ENCODE measurements at places on chromosomes 12 and 14.

- DNase-seq = no peak
Measured at GRCh38 chr14:89303456-89304435, 113.3 kb downstream of the FOXN3 start.

GRCh38 chr14:94540031-94540794 lies 21.0 kb upstream of the SERPINA4 start:
- DNase-seq = no peak

- no peak for DNase-seq
Measured at GRCh38 chr14:105589161-105589925, 63.0 kb downstream of the TMEM121 start.

- no peak for DNase-seq
Measured at GRCh38 chr14:96072076-96072475, 32.9 kb downstream of the C14orf132 start.

- DNase-seq = no peak
Measured at GRCh38 chr12:114671443-114672411, 12.2 kb downstream of the TBX3 start.

- no peak for DNase-seq
Measured at GRCh38 chr12:25655702-25656101, 102.6 kb upstream of the LMNTD1 start.

DNA sequence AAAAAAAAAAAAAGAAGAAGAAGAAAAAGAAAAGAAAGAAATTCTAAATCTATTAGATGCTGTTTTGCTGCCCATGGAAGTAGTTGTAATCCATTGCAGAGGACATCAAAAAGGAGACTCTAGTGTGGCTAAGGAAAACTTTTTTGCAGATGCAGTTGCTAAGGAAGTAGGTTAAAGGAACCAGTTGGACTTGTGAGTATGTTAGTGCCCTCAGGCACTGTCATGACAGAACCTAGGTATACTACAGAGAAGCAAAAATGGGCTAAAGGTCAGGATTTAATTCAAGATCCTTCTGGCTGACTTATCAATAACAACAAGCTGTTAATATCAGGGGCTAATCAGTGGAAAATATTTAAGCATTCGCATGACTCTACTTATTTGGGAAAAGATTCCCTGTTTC lies 1571.6 kb upstream of the FLRT2 start:
- no peak for DNase-seq

GRCh38 chr14:50808053-50808452 lies 22.9 kb downstream of the NIN start:
- DNase-seq = no peak

DNA sequence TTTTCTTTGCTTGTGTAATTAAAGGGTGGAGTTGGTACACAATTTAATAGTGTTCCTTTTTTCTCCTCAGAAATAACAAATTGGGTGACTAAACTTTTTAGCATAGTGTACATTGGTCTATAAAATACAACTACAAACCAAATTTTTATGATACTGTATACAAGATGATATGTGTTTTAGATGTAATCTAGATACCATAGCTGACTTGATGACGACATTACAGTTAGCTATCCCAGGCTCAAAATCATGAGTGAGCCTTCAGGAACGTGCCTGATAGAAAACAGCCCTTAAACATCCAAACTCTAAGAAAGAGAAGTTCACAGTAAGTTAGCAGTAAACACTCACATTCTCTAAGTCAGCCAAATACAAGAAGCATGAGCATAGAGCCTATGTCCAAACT lies 99.0 kb upstream of the SSTR1 start:
- DNase-seq = no peak

DNA sequence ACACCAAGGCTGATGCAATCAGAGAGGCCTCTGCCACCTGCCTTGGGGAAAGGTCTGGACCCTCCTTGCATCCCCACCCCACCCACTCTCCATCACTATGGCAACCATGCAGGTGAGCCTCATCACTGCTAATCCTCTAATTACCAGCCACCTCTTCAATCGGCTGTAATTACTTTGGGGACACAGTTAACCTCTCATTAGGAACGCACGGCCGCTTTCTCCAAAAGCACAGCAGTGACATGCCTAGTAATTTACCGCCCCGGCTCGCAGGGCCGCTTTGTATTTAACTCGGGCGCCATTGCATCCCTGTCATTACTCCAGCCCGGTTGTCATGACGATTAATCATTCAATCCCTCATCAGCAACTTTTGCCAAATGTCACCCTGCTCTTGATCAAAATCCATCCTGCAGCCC lies 36.3 kb upstream of the FAM222A start:
- no peak for DNase-seq

- no peak for DNase-seq
Measured at GRCh38 chr12:67772267-67773169, 124.0 kb downstream of the DYRK2 start.

- no peak for DNase-seq
Measured at GRCh38 chr12:64793610-64794009, 30.8 kb upstream of the TBC1D30 start.

GRCh38 chr12:104320627-104321024 lies 17.1 kb downstream of the EID3 start:
- DNase-seq = no peak

DNA sequence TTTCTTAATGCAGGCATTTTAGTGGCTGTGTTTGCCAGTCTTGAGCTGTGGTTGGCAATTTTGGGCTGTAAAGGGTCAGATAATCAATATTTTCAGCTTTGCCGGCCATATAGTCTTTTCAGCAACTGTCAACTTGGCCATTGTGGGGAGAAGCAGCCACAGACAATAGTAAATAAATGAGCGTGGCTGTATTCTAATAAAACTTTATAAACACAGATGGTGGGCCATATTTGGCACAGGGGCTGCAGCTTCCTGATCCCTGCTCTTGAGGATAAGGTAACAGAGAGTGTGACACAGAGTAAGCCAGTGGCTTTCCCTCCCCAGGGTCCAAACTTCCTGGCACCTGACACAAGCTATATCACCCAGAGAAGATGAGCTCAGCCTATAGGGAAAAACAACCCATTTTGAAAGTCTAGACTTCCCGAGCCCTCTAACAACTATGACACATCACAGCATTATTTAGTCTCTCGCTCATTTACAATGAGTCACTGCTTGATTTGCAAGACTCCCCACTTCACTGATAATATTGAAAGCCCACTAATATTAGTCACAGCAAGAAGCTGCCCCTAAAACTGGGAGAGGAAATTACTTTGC lies 163.1 kb upstream of the TMPO start:
- DNase-seq = no peak

- DNase-seq = no peak
Measured at GRCh38 chr12:3436461-3437065, 54.4 kb upstream of the PRMT8 start.

DNA sequence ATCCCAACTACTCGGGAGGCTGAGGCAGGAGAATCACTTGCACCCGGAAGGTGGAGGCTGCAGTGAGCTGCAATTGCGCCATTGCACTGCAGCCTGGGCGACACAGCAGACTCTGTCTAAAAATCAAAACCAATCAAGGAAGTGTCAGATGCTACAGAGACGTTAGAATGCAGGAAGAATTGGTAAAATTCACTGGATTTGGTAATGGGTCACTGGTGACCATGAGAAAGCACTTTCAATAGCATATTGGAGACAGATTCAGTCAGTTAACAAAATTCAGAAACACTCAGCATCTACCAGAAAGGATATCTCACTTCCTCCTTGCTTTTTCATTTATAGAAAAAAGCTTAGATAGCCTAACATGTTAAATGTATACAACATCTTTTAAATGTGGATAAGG lies 17.5 kb downstream of the BIN2 start:
- no peak for DNase-seq

GRCh38 chr12:10408842-10409241 lies 715 bp downstream of the KLRC4 start:
- DNase-seq = no peak

GRCh38 chr14:24803933-24804494 lies 170.0 kb upstream of the GZMB start:
- DNase-seq = no peak

DNA sequence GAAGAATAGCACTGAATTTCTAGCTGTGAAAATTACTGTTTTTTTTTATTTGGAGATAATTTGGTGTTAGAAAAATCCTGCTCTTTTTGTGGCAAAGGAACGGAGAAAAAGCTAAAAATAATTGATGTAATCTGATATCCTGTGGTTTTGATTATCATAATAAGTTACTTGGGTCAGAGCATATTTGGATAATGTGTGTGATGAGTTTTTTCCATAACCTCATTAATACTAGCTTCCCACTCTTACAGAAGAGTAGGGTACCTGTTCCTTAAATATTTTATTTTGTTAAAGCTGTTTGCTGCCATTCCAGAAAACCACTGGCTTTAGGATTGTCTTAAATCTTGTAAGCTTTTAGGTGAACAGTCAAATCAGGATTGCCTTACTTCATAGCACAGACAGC lies 4.7 kb downstream of the PSMC6 start:
- no peak for DNase-seq

- peak; percentile 16 for DNase-seq
Measured at GRCh38 chr12:3130057-3130830, 53.1 kb downstream of the TSPAN9 start.

GRCh38 chr14:24098927-24099813 lies 5.1 kb downstream of the PCK2 start:
- no peak for DNase-seq

GRCh38 chr12:114392909-114393308 lies 13.0 kb downstream of the TBX5 start:
- DNase-seq = no peak

DNA sequence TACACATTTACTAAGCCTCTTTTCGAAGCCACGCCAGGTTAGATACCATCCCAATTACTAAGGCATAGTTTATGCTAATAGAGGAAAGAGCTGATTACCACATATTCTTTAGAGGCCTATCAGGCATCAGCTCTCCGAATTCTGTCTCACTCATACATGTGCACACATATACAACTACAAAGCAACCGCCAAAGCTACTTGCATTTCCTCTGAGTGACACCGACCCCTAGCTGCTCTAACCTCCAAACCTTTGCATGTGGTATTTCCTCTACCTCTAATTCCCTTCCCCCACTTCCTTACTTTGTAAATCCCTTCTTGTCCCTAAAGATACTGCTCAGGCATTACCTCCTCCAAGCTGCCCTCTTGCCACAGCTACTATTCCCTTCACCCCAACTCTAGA lies 107.2 kb downstream of the DUSP6 start:
- DNase-seq = peak; percentile 5

DNA sequence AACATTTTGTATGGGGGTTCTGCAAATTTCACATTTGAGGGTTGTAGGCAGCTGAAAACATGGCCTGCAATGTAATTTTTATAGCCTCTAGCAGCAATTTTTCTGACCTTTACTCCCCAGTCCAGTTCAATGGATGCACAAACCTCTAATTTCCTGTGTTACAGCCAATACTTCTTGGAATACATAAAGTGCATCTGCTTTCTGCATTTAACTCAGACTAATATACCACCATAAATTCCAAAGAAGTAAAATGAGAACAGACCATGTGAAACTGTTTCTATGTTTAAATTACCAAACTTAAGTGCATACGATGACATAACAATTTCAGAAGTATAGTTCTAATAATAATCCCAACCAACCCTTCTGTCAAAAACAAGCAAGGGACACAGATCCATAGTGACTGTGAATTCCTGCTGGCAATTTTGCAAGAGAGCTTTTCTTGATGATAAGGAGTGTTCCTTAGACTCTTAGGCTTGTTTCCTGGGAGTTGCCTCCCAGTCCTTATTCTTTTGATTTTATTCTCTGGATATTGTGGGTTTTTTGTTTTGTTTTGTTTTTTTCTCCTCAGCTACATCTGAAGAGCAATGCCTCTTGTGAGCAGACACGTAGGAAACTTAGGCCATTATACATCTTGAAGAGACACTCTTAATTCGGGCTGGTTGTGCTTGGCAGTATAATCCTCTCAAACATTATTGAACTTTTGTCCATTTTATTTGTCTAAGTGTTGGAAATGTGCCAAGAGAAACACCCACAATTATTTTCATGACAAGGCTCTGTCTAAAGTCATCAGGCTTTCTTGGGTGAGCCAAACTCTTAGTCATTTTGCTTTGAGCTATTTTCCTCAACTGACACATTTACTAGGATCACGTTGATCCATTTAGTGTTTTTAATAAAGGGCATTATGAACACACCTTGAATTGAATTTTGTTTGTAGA lies 51.3 kb upstream of the RERGL start:
- DNase-seq = no peak

GRCh38 chr12:124347805-124348658 lies 53.1 kb downstream of the RFLNA start:
- DNase-seq = peak; percentile 12

GRCh38 chr12:121060149-121061001 lies 21.3 kb upstream of the OASL start:
- peak; percentile 82 for DNase-seq

- DNase-seq = no peak
Measured at GRCh38 chr12:88299567-88300101, 157.5 kb downstream of the TMTC3 start.

GRCh38 chr12:39587225-39587624 lies 32.4 kb downstream of the ABCD2 start:
- DNase-seq = peak; percentile 64

DNA sequence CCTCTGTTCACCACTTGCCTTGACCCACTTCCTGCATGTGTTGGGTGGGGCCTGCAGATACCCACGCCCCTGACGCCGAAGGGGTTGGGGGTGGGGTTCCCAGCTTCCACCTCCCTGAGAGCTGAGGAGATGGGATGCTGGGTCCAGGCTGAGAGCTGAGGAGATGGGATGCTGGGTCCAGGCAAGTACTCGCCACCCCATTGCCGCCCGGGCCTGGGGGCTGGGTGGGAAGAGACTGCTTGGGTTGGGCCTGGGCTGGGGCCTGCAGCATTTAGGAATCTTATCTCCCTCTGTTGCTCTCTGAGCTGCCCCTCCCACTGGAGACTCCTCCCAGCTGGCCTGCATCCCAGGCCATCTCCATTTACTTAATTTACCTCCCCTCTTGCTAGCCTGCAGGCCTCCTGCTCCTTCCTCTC lies 17.4 kb downstream of the TEAD4 start:
- DNase-seq = no peak

GRCh38 chr12:27780612-27781408 lies 774 bp upstream of the MANSC4 start:
- peak; percentile 27 for DNase-seq

DNA sequence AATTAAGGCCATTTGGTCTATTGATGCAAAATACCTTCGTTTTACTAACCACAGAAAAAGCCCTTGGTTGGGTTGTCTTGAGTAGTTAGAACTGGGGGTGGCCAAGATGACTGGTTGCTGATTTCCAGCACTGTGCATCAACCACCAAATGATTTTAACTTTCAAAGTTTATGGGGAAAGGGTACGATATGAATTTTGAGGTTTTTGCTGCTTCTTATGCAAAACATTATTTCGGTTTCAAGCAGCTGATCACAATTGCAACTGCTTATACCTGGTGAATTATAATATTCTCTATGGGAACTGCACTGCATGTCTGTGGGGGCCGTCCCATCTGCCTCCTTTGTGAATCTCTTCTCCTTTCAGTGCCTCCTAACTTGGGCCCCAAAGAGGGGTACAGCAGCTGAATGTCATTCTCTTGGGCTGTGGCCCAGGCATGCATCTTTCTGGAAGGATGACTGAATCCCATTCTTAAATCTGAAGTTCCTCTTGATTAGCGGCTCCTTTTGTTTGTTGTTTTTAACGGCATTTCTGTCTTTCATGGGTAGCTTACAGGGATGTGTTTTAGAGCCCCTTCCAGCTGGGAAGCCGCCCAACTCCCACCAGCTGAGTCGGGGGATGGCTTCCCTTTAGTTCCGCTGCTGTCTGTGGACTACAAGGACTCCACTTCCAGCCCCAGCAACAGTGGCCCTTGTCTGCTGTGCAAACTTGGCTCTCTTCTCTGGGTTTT lies 479.8 kb downstream of the ZFP36L1 start:
- DNase-seq = no peak

All from CD4-positive, alpha-beta T cell (primary cell).